A549 treated with CpdA at 1 μM for 4 hours (cell line): ENCODE measurements at places on chromosomes 7 and 10. TPM values are rescaled to one million over a fixed set of nuclear protein-coding genes. Genes with fewer than 3 reads are reported as not detected.

ZCCHC24 gene
- total RNA-seq, result 2.8 to 5.4 TPM (median 4.6 TPM) in 5 replicates

ERVW-1 gene
- total RNA-seq, result 0.03 TPM in 1 of 5 replicates, not detected in the others

SPAM1 gene
- not detected in 5 replicates for total RNA-seq

TRA2A gene
- total RNA-seq, result 69.6 to 82.8 TPM (median 74.1 TPM) in 5 replicates

SPDYE5 gene
- total RNA-seq, result not detected in 5 replicates

TMEM229A gene
- not detected in 5 replicates for total RNA-seq
